ENCODE measurements at places on chromosomes 4 and X. TPM values are rescaled to one million over a fixed set of nuclear protein-coding genes. Genes with fewer than 3 reads are reported as not detected.
A peak's percentile ranks its signal among the peaks of the same experiment; 100 is the strongest.

Gene IL1RAPL2
- not detected for total RNA-seq

- no peak for DNase-seq
Observed at GRCh38 chr4:38531141-38531727, 132.8 kb upstream of the KLF3 start.

DNA sequence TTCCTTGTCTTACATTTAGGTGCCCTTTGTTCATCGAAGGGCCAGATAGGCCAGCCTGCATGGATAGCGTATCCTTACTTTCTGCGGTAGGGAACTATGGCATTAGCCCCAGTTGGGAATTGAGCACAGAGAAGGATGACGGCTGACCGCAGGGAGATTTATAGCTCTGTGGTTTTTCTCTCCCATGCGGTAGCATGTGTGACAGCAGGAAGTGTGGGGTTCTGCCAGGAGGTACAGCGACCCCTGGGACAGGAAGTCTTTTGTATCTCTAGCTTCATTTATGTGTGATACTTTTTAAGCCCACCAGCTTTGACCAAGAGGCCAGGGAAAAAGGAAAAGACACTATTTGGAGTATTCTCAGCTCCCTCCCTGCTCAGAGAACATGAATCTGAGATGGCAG is 33.1 kb downstream of the GAB3 start:
- no peak for DNase-seq

DNA sequence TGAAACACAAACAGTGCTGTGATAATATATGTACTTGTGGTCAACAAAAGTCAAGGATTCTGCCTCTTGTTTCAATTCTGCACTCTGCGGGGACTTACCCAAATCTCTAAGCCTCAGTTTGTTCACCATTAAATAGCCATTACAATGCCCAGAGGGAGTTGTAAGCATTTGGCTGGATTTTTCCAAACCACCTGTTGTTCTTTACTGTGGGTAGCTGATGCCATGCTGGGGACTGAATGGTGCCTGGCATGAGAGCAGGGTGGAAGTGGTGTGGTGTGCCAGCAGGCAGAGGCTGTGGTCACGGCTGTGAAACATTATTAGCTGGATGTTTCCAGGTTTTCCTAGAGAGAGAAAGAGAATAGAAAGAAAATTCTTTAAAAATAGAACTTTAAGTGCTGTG is 60.7 kb upstream of the PAK3 start:
- no peak for DNase-seq

DNA sequence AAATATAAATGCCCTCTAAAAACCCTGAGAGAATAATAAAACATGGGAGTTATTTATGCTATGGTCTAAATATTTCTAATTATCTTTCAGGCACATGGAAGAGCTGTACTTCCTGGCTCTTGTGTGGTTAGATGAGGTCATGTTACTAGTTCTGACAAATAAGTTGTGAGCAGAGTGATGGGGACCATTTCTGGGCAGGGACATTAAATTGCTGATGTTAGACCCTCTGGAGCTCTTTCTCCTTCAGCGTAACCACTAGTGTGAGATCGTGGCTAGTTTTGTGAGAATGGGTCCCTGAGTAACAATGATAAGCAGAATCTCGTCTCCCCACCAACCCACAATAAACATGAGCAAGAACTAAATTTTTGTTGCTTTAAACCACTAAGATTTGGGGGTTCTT is 108.0 kb downstream of the MAML3 start:
- DNase-seq: no peak

DNA sequence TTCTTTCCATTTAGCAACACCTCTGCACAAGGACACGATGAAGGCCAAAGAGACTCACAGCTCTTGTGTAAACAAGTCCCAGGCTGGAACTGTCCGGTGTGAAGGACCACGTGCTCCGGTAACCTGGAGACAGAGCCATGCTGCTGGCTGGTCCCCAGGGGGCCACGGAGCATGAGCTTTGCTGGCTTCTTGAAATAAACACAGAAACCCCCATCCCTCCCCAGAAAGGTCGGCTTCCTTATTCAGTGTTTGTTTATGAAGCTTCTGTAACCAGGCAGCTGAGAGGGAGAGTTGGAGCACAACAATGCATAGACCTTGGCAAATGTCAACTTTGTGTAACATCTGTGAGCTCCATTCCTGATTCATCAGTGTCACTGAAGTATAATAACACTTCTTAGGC is 109.4 kb downstream of the GPR143 start:
- DNase-seq: no peak

DNA sequence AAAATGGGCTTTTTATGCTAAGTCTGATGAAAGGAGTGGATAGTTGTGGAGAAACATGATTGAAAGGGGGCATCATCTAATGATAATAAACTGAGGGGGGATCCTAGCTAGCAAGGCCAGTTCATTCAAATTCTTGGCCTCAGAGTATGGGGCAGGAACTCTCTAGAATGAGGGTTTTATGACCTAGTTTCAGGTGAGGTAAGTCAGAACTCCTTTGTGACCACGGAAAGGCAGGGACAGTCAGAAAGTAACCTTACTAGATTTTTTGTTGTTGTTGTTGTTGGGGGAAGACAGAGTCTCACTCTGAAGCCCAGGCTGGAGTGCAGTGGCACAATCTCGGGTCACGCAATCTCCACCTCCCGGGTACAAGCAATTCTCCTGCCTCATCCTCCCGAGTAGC is 1.5 kb upstream of the PAQR3 start:
- no peak for DNase-seq

Gene ODAM
- total RNA-seq: not detected

GRCh38 chr4:128573781-128574508 is 235.6 kb upstream of the JADE1 start:
- DNase-seq: no peak

DNA sequence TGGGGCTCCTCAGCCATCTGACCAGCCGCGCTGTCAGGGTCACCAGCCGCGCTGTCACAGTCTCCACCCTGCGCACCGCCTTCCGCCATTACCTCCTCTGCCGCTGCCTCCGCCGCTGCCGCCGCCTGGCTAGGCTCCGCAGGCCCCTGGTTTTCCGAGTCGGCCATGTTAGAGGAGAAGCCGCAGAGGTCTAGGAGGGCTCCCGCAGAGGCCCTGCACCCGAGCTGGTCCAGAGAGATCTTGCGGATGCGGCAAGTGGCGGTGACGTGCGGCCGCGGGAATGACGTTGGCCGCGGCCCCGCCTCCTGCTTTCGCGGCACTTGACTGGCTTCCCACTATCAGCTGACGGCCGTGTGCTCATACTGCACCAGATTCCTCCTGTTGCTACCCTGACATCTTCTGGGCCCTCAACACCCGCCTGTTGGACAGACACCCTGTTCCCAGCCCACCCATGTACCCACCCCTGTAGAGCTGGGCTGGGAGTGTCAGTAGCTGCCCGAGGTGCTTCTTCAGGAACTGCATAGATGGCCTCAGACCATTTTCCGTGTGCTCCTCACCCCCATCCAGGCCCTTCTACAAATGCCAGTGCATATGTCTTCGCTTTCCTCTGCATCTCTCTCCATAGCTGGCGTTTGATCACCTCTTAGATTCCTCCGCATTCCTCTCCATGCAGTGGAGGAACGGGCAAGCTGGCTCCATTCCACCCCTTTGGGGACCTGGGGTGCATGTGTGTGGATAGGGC is at the start of gene NAP1L5:
TSS of gene NAP1L5 (minus strand) at position 242 of the 742 bp plus-strand sequence. CDS start at position 167, 75 bp downstream.
- DNase-seq: peak; percentile 13

GRCh38 chr4:80535551-80535950 is 200.0 kb downstream of the CFAP299 start:
- DNase-seq: no peak

- no peak for DNase-seq
Observed at GRCh38 chr4:25969374-25970155, 55.5 kb downstream of the SMIM20 start.
